ENCODE measurements at places on chromosomes 2 and 18. TPM values are rescaled to one million over a fixed set of nuclear protein-coding genes. Genes with fewer than 3 reads are reported as not detected.

DNA sequence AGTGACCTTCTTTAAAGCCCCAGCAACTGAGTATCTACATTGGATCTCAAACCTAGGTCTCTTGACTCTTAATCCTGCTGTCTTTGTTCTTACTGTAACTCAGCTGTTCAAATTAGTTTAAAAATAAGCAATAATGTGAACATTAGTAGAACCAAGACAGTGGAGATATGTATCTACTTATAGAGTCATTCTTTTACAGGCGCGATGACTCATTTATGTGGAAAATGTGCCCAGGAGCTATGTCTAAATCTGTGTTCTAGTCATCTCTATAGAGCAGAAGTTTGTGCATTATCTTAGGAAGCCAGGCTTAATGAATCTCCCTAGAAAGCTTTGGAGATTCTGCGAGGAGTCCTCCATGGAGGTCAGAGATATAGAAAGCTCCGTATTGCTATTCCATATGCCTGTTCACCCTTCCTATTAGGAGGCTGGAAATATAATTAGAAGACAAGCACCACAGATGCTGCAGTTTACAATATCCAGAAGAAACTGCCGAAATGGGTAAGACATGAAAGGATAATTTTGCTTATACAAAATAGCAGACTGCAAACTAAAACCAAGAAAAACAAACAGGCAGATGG lies 211.6 kb downstream of the TRIB2 start:
- no peak for DNase-seq

- no peak for DNase-seq
Observed at GRCh38 chr18:21684731-21685130, 19.8 kb downstream of the ABHD3 start.

DNA sequence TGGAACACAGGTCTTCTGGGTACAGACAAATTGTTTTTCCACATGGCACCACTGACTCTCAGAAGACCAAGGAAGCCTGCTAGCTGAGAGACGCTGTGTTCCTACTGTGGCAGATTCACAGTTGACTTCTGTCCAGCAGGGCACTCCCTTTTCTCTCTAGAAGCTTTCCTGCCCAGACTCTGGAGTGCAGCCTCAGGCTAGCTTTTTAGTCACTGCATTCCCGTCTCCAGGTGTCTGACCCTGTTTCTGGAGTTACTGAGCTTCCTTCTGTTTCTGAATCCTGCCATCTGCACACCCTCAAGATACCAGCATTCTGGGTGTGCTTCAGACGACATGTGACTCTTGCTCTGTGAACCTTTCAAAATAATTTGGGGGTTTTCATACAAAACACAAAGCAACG lies 125.1 kb downstream of the TMEM200C start:
- DNase-seq, result no peak

The GPR75 gene
- 2.8 TPM for total RNA-seq

The TMEM200C gene
- not detected for total RNA-seq

GRCh38 chr18:58117786-58118403 lies 73.9 kb downstream of the NEDD4L start:
- DNase-seq, result no peak

DNA sequence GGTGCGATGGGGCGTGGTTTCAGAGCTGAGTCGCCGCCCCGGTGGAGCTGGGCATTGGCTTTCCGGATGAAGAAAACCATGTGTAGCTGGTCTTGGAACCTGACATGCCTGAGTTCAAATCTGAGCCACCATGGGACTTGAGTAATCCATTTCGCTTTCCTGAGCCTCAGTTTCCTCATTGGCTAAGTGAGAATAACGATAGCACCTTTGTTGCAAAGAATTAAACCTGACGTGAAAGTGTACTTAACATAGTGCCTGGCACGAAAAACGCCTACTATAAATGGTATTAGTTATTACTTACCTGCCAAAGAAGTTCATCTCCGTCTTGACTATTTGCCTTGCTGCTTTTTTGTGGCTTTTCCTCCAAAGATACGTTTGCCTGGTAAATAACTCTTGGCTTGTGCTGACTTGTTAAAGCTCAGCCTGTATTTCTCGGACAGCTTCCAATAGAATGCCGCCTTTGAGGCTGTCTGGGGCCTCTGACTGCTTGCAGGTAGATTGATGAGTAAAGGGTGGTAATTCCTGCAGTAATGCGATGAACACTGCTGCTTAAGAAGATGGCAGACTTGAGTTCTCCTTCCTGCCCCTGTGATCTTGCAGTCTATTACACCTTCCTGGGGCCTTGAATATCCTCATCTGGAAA lies 1.3 kb downstream of the CDCA7 start:
- DNase-seq, result no peak

GRCh38 chr2:157229572-157229971 lies 27.9 kb upstream of the GALNT5 start:
- DNase-seq, result no peak

- DNase-seq, result no peak
Observed at GRCh38 chr2:192004188-192004963, 157.5 kb upstream of the CAVIN2 start.

The HOXD13 gene
- not detected for total RNA-seq

DNA sequence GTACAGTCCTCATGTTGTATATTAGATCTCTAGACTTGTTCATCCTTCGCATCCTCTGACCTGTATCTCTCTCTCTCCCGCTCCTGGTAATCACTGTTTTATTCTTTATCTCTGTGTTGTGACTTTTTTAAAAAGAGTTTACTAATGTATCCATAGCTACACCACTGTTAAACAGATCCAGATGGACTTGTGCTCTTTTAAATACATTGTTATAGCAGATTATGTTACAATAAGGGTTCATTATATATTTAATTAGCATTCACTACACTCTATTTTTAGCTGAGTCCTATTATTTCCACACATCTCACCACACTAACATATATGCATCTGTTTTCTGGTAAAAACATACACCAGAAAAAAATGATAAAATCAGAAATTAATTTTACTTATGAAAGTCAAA lies 90.5 kb downstream of the RBM43 start:
- DNase-seq, result no peak

The CLEC4F gene
- not detected for total RNA-seq

GRCh38 chr2:25955036-25955435 lies 27.3 kb downstream of the KIF3C start:
- DNase-seq, result no peak

GRCh38 chr2:95346231-95346737 lies 49.1 kb downstream of the KCNIP3 start:
- no peak for DNase-seq

The FOXI3 gene
- total RNA-seq, result not detected

GRCh38 chr18:73696698-73697097 lies 450.9 kb downstream of the FBXO15 start:
- no peak for DNase-seq

GRCh38 chr2:152924722-152925121 lies 206.3 kb downstream of the ARL6IP6 start:
- no peak for DNase-seq

DNA sequence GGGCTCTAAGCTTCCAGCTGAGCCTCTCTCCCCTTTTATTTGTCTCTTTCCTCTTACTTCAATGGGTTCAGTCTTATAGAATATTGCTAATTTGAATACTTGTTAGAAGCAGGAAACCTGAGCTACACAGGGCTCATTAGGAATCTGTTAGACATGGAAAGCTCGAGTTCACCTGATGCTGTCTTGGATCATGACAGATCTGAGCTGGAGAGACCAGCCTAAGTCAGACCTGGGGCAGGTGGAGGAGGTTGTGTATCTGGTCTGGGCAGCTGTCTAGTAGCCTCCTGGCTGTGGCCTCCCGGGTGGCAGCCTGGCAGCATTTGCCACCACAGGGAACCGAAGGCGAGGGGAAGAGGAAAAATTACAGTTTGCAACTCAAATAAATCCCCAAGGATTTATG lies 185.9 kb downstream of the ICOS start:
- DNase-seq, result no peak

The IL1F10 gene
- total RNA-seq, result not detected

The TPO gene
- total RNA-seq, result not detected

GRCh38 chr2:78540255-78540654 lies 485.2 kb upstream of the REG3G start:
- no peak for DNase-seq

DNA sequence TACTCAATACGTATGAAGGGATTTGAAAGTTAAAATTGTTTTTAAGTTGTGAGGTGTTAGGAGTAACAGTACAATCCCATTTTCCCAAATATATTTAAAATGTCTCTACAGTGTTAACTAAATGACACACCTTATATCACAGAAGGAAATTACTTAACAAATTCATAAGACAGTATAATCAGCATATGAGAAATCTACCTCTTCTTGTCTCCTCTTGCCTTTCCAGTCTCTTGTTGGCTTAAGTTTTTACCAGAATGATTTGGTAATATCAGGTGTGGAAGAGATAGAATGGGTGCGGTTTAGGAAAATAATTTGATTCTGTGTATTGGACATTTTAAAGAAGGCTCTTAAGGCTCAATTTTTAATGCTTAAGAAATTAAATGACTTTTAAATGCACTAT lies 9.5 kb upstream of the INPP1 start:
- DNase-seq, result no peak

The WDFY1 gene
- 21.3 TPM for total RNA-seq

DNA sequence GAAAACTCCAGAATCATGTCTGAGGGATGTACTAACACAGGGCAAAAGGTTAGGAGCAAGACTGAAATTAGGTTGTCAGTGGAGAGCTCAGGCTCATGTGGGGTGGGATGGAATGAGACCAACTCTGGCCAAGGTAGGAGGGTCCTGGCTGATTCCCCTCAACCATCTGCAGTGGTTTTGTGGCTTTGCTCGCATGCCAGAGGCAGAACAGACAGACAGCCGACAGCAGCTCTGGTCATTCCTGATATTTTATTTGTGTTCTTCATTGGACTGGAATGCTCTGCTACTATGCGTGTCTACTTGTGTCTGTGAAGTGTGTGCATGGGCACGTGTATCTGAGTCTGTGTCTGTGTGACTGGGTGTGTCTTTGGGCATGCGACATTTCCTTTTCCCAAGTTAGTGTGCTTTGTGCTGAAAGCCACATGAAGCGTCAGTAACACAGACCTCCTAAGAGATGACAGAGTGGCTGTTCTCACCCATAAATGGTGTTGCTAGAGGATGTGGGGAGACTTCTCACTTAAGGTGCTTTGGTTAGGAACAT lies 239.5 kb downstream of the CNTNAP5 start:
- no peak for DNase-seq

The LRP1B gene
- total RNA-seq, result not detected

The TEX44 gene
- total RNA-seq, result not detected

The MTCL1 gene
- 0.23 TPM for total RNA-seq

DNA sequence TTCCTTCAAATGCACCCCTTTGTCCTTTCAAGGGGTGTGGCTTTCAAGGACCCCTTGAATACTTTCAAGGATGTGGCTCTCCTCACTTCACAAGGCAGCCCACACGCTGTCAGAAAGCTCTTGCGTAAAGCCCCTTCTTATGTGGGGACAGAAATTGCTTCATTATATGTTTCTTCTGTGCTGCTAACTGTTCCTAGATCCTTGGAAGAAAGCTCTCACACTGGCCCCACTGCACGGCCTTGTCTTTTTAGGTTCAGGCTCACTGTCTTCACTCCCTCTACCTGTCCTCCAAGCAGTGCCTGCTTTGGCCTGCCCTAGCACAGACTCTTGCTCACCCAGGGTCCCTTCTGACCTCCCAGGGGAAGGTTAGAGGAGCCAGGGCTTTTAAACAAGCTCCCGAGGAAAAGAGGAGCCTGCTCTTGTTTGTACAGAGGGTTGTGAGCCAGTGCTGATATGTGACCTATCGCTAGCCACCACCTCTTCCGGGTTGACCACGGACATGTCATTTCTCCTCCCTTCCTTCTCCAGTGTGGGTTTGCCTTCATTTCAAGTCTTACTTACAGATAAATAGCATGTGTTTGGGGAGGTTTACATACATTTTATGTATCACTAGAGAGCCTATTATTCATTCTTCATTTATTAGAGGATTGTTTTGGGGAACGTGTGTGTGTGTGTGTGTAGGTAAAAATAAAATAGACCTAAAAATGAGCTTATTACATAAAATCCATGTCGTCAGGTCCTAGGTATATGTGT lies 94.7 kb downstream of the RTN4 start:
- DNase-seq, result no peak

DNA sequence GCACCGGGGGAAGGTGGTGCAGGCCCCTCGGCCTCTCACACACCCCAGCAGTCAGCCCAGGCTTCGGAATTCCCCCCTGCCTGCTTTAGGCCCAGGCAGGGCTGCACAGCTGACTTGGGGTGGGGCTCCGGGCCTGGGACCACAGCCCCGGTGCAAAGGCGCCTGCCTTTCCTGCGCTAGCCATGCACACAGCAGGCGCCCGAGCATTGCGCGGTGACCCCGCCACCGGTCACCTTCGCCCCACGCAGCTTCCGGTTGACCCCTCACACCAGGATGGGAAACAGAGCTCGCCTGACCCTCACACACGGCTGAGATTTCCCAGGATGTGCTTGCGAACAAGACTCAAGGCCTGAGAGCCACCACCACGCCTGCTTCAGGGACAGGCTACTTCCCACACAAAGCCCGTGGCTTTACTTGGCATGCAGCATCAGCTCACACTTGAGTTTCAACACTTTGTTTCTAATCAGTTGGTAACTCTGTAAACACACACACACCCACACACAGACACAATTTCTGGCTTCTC lies 46.0 kb downstream of the SLC66A2 start:
- peak; percentile 3 for DNase-seq

The C1QL2 gene
- not detected for total RNA-seq

The CXCR2 gene
- not detected for total RNA-seq

DNA sequence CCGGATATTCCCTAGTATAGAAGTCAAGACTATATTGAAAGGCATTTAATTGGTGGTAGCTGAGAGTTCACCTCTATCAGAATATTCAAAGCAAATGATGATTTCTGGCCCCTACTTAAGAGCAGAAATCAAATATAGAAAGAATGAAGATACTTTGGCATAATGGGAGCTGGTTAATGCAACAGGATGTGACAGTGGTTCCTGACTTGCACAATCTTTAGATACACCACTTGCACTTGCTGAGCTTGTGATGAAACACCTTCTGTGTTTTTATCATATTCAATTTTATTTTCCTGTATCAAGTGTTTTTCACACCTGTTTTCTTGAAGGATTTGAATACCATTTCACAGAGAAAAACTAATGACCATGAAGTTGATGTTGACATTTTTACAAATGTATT lies 124.1 kb upstream of the CDH19 start:
- DNase-seq, result no peak

- DNase-seq, result no peak
Observed at GRCh38 chr2:2031101-2031500, 286.8 kb upstream of the PXDN start.

The PLEK gene
- 7.8 TPM for total RNA-seq

The IL36B gene
- total RNA-seq, result not detected

DNA sequence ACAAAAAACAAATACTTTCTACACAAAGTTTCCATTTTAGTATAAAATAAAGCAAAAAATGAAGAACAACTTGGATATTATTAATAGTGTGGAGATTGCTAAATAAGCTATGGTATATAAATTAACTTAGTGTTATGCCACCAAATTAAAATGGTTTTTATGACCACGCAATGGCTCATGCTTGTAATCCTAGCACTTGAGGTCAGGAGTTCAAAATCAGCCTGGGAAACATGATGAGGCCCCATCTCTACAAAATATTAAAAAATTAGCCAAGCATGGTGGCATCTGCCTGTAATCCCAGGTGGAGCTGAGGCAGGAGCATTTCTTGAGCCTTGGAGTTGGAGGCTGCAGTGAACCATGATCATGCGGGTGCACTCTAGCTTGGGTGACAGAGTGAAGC lies 108.8 kb downstream of the SH3RF3 start:
- no peak for DNase-seq

The ADRA2B gene
- total RNA-seq, result 0.40 TPM

The CD207 gene
- total RNA-seq, result not detected

GRCh38 chr2:30492619-30493018 lies 45.6 kb downstream of the LCLAT1 start:
- DNase-seq, result no peak

GRCh38 chr18:48719974-48720654 lies 181.3 kb downstream of the CTIF start:
- no peak for DNase-seq

Data from activated T-cell treated with anti-CD3 and anti-CD28 coated beads, Interleukin-2, amount 50 U/mL, for 4 hours (primary cell).